ENCODE measurements at places on chromosomes 1 and 21.

- DNase-seq, result no peak
Observed at GRCh38 chr1:74356493-74356892, 121.3 kb downstream of the TNNI3K start.

GRCh38 chr1:105442901-105443300 lies 1613.6 kb upstream of the PRMT6 start:
- no peak for DNase-seq

DNA sequence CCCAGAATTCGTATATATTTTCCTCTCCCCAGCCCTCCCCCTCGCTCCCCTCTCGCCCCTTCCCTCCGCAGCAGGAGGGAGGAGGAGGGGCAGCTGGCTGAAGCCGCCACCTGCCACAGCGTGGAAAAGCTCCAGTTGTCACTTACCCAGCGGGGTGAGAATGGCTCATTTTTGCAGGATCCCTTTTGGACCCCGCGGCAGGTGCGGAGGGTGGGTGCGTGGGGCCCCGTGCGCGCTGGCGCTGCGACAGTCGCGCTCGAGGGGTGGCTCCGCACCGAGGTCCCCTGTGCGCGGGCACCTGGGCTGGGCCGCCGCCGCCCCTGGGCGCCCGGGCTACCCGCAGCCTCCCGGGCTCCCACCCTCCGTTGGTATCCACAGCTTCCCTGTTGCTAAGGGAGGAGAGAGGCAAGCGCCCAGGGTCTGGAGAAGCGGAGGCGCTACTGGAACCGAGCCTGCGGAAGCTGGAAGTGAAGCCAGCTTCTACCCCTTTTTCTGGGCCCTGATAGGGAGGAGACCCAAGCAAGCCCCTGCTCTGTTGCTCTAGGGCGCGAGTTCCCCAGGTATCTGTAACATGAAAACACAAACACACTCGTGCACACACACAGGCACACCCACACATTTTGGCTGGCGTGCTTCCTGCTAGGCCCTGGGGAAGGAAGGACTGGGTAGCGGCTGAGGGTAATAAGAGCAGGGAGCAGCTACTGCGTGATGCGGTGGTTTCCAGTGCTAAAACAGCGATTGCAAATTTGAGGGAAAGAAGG lies at the start of gene ERICH3:
Gene ERICH3, minus strand, starts transcription at position 442 of the 761 bp plus-strand sequence. Its CDS starts 273 bp downstream, at position 169.
- no peak for DNase-seq

GRCh38 chr1:3467096-3468036 lies 12.9 kb downstream of the ARHGEF16 start:
- no peak for DNase-seq

- no peak for DNase-seq
Observed at GRCh38 chr1:94309829-94310569, 72.6 kb upstream of the ARHGAP29 start.

- DNase-seq, result no peak
Observed at GRCh38 chr1:154987326-154987725, 4.2 kb downstream of the FLAD1 start.

- DNase-seq, result no peak
Observed at GRCh38 chr1:184298440-184299405, 88.1 kb upstream of the C1orf21 start.

DNA sequence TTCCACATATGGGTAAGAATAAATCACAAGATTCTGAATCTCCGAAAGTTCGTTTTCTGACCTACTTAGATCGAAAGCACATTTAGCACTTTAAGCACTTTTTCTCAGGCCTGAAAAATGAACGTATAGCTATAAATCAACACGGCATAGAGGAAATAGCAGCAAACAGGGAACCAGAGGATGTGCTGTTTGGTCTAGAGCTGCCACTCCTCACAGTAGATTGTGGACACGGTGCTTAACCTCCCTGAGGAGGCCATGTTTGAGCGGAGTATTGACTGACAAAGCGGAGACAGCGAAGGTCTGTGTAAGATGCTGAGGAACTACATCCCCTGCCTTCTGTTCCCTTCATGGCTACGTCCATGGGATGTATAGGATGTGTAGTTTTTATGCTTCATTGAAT lies 452.8 kb upstream of the NCAM2 start:
- no peak for DNase-seq

- no peak for DNase-seq
Observed at GRCh38 chr1:94819238-94819944, 766 bp upstream of the SLC44A3 start.

DNA sequence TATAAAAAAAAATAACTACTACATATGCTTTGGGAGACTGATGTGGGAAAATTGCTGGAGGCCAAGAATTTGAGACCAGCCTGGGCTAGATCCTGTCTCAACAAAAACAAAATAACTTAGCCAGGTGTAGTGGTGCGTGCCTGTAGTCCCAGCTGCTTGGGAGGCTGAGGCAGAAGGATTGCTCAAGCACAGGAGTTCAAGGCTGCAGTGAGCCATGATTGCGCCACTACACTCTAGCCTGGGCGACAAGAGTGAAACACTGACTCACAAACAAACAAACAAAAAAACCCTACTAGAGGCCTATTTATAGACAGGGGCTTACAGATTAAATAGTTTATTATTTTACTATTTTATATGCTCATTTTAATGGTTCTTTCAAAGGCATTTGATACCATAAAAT lies 80.0 kb downstream of the LHX4 start:
- no peak for DNase-seq

DNA sequence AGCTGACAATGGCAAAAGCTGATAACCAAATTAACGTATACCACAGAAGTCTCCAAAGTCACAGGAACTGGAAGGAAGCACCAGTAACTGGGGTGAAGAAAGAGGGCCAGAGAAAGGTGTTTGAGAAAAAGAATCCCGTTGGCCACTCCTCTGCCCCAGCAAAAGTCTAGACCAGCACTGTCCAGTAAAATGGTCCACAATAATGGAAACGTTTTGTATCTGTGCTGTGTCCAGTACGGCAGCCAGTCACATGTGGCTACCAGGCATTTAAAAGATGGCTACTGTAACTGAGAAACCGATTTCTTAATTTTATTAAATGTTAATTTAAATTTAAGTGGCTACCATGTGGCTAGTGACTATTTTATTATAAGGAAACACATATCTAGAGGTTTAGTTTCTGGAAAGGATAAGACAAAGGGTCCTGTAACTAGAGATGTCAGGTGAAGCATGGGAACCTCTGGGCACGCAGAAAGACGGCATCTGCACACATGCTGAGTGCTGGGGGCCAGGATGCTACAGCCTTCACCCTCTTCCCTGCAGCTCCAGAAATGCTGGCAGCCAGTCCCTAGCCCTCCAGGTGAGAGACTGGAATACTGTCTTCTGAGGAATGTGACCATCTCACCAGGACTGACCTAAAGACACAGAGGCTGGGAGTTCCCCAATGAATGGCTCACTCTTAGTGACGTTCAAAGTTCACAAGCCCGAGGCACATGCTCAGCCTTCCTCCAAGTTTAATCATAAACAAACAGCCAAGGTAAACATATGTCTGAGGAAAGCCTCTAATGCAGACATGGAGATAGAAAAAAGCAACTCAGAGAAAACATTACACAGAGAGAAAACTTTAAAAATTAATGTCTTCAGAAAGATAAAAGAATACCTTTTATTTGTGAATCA lies 50.7 kb downstream of the JAK1 start:
- no peak for DNase-seq

DNA sequence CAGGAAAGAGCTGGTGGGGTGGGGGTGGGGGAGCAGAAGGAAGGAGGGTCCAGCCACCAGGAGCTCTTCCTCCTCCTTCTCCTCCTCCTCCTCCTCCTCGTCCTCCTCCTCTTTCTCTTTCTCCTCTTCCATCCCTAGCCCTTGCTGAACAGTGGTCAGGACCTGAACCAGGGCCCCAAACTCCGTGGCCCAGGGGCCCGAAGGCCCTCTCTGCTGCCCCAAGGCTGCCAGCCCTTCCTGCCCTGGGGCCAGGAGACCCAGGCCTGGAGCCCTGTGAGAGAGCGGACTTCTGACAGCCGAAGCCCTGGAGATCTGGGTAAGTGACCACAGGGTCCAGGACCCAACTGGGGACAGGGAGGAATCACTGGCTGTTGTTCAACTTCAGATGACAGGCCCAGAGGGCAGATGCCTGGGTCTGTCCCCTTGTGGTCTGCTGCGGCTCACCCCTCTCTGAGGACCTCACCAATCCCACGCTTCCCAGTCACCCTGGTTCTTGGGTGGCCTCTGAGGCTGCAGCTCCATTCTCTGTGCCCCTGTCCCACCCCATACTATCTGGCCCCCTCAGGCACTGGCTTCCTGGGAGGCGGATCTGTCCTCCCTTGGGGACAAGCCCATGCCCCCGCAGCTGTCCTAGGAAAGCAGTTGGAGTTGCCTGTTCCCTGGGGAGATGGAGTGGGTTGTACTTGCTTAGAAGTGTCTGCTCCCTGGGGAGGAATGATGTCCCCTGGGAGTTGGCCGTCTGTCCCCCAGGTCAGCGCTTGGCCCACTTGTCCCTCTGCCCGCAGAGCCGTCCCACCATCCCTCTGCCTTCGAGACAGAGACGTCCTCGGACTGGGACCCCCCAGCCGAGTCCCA lies 51.8 kb downstream of the VWA5B1 start:
- DNase-seq, result no peak

- DNase-seq, result peak; percentile 7
Observed at GRCh38 chr21:45110873-45111624, 36.7 kb downstream of the ADARB1 start.

DNA sequence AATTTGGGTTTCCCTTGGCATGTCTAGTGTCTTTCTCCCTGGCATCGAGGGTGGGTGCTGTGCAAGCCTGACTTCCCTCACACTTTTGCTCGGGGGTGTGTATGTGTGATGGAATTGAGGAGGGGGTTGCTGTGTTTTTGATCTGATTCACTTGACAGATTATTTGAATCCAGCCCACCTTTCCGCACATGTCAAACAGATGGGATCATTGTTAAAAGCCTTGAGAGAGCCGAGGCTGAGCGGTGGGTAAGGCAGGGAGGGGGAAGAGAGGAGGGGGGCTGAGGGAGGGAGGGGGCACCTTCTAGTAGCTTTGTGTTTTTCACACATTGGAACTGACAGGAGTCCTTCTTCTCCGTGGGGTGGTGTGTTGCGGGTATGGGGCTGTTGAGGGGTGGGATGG lies 90.0 kb downstream of the PAPPA2 start:
- no peak for DNase-seq

- no peak for DNase-seq
Observed at GRCh38 chr1:29708796-29709703, 472.7 kb downstream of the PTPRU start.

GRCh38 chr1:201190005-201190404 lies 619 bp upstream of the IGFN1 start:
- DNase-seq, result no peak

GRCh38 chr1:183248989-183249691 lies 63.1 kb downstream of the LAMC2 start:
- no peak for DNase-seq

DNA sequence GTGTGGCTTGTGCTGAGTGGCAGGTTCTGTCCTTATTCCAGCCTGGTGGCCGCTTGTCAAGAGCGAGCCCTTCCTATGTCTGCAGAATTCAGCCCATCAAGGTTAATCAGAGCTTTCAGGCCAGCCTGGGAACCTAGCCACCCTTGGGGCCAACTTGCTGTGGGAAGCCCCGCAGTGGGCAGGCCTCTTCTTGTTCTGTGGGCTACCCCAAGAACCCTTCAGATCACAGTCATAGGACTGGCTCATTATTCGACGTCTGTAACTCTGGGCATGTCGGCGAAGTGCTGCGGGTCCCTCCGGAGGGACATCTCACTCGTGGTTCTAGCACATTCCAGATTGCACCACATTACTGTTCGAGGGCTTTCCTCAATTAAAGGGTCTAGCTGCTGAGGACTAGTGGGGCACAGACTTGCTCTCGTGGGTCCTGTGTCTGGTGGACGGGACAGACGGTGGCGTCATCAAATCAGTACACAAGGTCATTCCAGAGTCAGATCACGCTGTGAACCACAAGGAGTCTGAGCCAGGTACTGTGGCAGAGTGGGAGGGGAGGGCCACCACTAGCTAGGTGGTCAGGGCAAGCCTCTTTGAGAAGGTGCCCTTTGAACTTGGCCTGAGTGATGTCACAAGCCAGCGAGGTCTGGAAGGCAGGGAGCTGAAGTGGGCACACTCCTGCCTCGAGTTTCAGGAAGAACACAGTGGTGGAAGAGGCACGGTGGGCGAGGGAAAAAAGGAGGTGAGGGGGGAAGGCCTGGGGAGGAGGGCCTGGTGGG lies 20.3 kb upstream of the TNFRSF1B start:
- no peak for DNase-seq

DNA sequence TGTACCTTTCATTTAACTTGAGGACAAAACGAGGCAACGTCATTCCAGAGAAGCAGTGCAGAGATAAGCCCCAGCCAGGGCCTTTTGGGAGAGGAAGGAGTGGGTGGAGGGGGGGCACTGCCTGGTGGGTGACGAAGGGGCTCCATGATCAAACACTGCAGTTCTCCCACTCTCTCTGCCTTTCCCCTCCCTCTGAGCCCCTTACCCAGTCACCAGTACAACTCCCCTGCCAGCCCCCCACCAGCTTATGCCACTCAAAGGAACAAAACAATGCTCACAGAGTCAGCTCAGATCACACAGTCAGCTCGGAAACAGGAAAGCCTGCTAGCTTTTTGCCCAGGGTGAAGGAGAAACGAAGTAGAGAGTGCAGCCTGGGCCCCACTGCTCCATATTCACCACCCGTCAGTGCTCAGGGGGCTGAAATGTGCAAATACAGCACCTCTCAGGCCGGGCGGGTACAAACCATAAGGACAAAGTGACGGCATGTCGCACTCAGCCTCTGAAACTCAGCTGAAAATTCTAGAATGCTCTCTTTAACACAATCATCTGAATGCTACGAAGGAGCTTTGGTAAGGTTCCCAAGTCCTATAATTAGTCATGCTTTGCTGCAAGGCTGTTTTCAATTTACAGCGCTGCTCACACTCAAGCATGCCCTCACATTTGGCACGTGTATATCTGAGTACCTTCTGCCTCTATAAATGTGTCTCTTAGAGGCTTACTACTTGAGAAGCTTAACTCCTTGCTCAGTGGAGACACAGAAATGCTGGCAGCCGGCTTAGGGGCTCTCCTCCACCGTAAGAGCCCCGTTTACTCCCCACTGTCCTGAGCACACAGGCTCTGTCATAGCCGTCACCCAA lies 65.8 kb upstream of the RAB4A start:
- no peak for DNase-seq

DNA sequence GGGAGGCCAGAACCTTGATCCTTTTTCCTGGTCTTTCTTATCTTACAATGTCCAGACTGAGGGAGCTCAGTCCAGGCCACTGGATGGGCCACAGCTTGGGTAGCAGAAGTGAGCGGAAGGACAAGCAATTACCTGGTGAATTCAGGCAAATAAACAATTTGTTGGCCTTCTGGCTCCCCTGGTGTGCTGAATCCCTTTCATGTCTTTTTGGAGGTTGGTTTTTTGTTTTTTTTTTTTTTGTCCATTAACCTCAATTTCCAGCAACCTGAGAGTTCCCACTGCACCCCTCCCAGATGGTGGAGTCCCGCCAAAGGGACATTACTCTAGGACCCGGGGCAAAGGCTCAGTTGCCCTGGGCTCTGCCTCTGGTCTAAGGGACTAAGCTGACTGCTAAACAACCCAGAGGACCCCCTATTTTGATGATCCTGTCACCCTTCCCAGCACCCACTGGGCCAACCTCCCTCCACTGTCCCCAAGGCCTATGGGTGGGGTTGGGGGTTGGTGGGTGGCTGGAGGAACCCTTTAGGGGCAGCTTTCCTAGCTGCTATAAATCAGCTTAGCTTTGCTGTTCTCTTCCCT lies 85.5 kb downstream of the KCND3 start:
- DNase-seq, result no peak

Data from Kasumi-1 (cell line).